ENCODE measurements at places on chromosomes 12 and 14.

DNA sequence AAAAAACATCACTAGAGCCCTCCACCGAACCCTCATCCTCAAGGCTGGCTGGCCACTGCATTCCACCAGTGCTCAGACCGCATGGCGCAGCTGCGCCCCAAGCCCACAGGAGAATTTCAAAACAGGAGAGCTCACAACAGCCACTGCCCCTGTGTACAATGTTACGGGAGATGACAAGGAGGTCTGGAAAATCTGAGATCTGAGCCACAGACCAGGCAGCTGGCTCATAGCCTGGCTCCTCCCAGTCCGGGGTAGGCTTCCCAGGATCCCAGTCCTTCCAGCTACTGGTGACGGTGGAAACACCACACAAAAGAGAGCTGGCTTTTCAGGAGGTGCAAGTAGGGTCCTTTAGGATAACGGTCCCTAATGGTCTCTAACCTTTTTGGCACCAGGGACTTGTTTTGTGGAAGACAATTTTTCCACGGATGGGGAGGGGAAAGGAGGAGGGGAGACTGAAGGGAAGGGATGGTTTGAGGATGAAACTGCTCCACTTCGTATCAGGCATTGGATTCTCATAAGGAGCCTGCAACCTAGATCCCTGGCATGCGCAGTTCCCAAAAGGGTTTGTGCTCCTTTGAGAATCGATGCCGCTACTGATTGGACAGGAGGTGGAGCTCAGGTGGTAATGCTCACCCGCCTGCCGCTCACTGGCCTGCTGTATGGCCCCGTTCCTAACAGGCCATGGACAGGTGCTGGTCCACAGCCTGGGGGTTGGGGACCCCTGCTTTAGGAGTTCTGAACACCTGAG lies 23.0 kb upstream of the NRDE2 start:
- no peak for DNase-seq

GRCh38 chr14:66056268-66056907 lies 429.8 kb upstream of the CCDC196 start:
- no peak for DNase-seq

- no peak for DNase-seq
These were observed 58.7 kb downstream of the SSH1 start for GRCh38 chr12:108798551-108799221.

- no peak for DNase-seq
These were observed 181.0 kb downstream of the MON2 start for GRCh38 chr12:62647586-62647985.

GRCh38 chr12:132812631-132813305 lies 15.9 kb downstream of the GOLGA3 start:
- no peak for DNase-seq

- DNase-seq = peak; percentile 86
These were observed 19.0 kb downstream of the SSH1 start for GRCh38 chr12:108838194-108839017.

DNA sequence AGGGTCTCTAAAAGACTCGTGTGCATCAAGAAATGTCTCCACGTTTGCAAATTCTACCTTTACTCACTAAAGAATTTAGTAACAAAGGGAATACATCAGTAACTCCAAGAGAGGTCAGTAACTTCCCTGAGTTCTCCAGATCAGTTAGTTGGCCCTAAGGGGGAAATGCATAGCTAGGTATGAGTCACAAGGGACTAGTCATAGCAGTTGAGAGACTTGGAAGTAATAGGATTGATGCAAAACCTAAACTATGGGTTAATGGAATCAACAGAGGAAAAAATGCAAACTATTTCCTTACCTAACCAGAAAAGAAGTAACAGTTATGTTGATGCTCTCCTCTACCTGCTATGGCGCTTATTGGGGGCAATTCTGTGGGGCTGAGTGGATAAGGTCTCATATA lies 148.8 kb upstream of the GARIN6 start:
- no peak for DNase-seq

- DNase-seq = no peak
These were observed 121.9 kb downstream of the ESRRB start for GRCh38 chr14:76497550-76498462.

DNA sequence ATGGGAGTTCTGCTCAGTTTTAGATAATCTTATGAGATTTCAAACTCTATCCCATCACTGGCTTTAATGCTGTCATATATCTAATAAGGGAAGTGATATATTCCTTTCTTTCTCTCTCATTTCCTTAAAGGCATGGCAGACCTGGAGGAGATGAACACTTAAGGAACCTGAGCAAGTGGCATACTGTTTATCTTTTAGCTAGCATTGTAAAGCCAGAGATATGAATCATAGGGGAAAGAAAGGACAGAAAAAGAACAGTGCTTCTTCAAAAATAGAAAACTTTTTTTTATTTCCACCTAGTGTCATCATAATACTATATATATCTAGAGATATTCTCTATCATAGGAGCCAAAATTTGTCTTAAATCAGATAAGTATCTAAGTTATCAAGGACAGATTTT lies 68.3 kb upstream of the PSMA6 start:
- DNase-seq = no peak

GRCh38 chr14:74506411-74506851 lies 12.9 kb downstream of the ISCA2 start:
- DNase-seq = no peak

DNA sequence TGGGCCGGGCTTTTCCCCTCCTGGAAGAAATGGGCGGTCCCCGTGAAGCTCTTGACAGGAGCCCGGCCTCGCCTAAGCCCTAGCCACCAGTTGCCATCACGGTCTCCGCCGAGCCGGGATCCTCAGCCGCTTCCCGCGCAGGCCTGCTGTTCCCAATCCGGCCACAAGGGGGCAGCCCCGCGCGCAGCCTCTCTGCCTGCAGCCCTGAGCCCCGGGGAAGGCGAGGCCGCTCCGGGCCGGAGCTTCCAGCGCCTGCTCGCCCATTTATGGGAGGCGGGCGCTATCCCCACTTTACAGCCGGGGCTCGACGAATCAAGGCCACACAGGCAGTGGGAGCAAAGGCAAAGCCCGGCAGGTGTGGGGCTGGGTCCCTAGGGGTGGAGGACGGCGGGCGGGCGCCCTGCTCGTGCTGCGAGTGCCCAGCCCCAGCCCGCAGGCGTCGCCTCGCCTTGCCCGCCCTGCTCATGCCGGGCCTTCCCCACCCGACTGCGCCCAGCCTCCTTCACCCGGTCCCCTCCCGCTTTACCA lies 61.5 kb downstream of the LGMN start:
- DNase-seq = peak; percentile 59

GRCh38 chr14:97705976-97706375 lies 908.8 kb downstream of the VRK1 start:
- DNase-seq = no peak

GRCh38 chr12:25458047-25458552 lies 95.0 kb downstream of the LMNTD1 start:
- DNase-seq = no peak

DNA sequence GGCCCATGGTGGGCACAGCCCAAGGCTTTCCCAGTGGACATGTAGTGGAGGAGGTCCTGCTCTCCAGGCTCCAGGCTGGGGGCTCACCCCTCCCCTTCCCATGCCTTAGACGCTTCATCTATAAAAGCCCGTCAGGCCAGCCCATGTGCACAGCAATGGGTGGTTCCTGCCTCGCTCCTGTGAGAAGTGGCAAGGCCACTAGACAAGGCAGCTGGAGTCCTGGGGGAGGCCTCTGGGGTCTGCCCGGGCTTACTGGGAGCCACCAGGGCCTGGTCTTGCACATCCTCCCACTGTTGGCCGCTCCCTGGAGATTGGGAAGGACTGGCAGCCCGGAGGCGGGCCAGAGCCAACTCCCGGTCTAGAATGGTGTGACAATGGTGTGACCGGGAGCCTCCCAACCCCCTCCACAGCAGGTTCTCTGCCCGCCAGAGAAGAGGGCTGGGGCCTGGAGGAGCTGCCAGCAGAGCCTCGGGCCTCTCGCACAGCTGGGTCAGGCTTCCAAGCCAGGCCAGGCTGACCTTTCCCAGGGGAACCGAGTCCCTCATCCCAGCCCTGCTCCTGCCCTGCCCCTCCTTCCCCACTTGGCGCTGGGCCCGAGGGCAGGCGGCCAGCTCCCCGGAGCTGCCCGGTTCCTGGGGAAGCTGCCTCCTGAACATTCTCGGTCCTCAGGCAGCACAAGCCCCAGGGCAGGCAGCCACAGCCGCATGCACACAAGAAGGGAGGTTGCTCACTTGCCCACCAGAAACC lies 97.9 kb downstream of the RFLNA start:
- no peak for DNase-seq

- DNase-seq = no peak
These were observed 15.4 kb upstream of the RNASE4 start for GRCh38 chr14:20668969-20669368.

DNA sequence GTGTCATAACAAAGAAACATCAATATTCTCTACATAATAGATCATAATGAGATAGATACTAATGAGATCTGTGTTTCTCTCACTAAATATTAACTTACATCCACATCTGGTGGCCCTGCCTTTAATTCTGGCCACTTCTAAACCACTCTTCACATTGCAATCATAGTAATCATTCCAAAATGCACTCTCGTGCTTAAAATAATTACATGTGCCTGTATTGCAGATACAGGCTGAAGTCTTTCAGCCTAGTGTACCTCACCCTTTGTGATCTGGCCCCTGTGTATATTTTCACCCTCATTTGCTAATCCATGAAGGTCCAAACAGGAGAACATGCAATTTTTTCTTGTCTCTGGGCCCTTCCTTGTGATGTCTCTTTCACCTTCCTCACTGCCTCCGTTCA lies 108.0 kb downstream of the LIN7A start:
- DNase-seq = no peak

- no peak for DNase-seq
These were observed 17.9 kb downstream of the ZFP36L1 start for GRCh38 chr14:68774771-68775613.

- no peak for DNase-seq
These were observed 242.2 kb upstream of the OR4E1 start for GRCh38 chr14:21915826-21916225.

DNA sequence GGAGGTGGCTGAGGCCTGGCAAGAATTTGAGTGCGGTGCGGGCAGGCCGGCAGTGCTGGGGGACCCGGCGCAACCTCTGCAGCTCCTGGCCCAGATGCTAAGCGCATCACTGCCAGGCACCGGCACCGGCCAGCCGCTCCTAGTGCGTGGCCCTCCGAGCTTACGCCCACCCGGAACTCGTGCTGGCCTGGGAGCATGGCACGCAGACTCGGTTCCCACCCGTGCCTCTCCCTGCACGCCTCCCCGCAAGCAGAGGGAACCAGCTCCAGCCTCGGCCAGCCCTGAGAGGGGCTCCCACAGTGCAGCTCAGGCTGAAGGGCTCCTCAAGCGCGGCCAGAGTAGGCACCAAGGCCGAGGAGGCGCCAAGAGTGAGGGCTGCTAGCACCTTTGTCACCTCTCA lies 63.7 kb downstream of the CCDC60 start:
- DNase-seq = no peak

DNA sequence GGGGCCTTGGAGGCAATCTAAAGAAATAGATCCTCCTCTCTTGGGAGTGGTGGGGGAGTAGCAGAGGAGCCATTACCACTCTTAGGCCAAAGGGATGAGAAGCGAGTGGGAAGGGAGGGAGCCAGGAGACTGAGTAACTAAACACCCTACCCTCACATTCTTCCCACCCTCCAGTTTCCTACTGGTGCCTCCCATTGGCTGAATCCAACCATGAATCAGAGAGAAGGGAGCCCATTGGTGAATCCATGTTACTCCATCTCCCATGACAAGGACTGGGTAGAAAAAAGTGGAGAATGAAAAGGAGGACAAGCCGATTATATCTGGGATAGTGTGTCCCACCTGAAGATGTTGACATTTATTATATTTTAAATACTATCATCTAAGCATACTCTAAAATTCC lies 76.8 kb upstream of the LHX5 start:
- DNase-seq = no peak

GRCh38 chr12:125185740-125186470 lies 120.7 kb downstream of the AACS start:
- DNase-seq = peak; percentile 46

- DNase-seq = no peak
These were observed 10.4 kb upstream of the FBLN5 start for GRCh38 chr14:91957876-91958313.

GRCh38 chr12:132661972-132662371 lies 25.2 kb downstream of the POLE start:
- no peak for DNase-seq

GRCh38 chr12:5037795-5038357 lies 5.8 kb upstream of the KCNA5 start:
- DNase-seq = no peak

GRCh38 chr12:41930866-41931437 lies 213.7 kb downstream of the GXYLT1 start:
- no peak for DNase-seq

DNA sequence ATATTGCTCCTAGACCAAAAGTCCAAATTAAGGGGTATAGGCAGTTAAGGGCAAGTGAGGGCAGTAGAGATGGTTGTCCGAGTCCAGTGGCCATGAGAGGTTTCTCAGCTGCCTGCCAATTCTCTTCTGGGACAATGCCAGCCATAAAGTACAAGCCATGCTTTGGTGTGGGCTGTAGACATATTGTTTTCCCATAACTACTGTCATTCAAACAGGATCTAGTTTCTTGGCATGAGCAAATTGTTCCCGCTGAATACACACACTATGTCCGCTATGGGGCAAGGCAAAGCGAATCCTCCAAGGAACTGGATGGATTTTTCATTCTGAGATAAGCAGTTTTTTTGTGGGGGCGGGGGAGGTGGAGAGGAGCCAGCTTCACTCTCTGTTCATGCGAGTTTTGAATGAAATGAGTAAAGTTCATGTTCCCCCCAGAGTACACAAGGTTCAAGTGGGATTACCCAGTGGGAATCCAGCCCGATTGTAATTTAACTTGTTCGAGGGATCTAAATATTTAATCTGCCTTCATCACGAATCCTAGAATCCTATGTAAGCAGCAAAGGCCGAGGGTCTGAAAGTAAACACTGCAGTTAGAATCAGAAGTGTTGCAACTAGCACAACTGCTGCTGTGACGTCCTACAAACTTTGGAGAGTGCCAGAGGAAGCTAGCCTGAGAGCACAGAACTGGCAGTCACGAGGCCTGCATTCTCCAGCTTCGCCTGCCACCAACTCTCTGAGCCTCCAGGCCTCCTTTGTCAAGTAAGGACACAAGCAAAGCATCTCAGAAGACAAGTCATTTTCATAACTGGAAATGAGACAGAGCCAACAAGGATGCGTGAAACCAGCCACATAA lies 137.0 kb downstream of the CRADD start:
- no peak for DNase-seq

DNA sequence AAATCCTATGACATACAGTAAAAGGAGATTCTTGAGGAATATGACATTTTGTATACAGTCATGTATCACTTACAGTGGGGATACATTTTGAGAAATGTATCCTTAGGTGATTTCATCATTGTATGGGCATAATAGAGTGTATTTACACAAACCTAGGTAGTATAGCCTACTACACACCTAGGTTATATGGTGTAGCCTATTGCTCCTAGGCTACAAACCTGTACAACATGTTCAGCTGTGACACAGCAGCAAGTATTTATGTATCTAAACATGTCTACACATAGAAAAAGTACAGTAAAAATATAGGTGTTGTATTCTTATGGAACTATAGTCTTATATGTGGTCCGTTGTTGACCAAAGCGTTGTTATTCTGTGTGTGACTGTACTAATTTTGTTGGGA lies 178.8 kb downstream of the FOXA1 start:
- no peak for DNase-seq

- no peak for DNase-seq
These were observed 65.2 kb downstream of the KDM2B start for GRCh38 chr12:121515615-121516014.

GRCh38 chr14:93693914-93694313 lies 94.4 kb downstream of the PRIMA1 start:
- no peak for DNase-seq

Data from T-helper 2 cell treated with Interferon-gamma antibody and Interleukin-4, amounts not matched to agents 5 μg/mL and 100 μg/mL, for 36 hours (primary cell).